ENCODE measurements at places on chromosomes 11 and 22.

GRCh38 chr11:117384045-117384444 lies 56.4 kb downstream of the CEP164 start:
- no peak for DNase-seq

- DNase-seq = no peak
Measured at GRCh38 chr22:40043793-40044101, 49.0 kb downstream of the FAM83F start.

DNA sequence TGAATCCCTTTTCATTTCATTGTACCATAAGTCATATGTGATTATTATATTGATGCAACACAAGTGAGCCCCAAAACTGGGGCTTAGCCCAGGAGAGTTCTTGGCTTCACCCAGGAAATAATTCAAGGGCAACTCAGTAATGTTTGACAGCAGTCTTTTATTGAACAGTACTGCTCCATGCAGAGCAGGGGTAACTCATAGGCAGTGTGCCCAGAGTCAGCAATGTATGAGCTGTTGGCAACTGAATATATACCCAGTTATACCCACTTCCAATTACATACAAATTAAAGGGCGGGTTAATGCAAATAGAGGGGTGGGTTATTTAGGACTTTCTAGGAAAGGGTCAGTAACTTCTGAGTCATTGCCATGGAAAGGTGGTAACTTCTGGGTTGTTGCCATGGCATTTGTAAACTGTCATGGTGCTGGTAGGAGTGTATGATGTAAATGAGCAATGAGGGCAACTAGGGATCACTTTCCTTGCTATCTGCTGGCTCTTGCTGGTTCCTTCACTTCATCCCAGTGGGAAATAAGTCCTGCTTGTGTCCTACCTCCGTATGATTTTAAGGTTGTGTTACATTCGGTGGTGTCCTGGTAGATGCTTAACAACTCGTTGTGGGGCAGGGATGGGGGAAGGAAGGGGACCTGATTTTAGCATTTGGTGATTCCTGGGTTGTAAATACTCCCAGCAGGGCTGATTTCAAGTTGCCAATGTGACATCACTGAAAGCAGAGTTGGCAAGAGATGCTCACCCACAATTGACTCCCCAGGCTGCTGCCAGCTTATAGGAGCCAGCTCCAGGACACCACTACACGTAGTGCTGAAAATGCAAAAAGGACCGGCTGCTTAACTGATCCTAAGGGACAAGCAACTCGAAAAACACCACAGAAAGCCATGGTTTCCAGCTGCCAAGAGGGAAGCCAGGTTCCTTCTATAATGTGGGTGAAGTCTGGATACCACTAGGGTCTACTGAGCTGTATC lies 70.1 kb downstream of the SYT9 start:
- DNase-seq = no peak

DNA sequence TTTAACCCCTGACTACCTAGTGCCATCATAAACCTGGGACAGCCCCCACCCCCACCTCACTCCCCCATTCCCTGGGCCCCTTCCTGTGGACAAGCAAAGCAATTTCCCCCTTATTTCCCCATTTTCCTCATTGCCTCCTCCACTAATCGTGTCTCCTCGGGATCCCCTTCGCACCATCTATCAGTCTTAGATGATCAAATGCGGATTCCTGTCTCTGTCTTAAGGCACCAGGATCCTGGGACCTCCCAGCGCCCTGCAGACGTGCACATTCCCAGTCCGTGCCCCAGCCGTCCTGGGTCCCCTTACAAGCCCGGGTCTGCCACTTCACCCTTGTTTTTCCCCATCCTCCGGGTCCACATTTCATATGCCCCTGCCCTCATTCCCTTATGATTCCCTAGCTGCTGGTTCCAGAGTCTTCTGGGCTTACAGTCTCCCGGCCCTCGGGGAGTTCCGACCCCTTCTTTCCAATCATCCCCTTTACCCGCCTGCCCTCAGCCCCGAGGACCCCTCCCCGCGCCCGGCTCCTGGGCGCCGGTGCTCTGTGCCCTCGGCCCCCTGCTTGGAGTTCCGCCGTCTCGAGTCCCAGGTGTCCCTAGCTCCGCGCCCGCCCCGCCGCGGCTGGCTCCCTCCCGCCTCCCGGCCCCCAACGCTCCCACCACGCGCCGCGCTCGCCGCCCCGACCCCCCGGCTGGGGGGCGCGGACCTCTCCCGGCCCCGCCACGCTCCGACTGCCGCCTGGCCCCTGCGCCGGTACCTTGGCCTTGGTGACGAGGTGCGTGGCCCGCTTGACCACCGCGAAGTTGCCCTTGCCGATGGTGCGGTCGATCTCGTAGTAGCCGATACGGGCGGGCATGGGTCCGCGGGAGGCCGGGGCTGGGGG lies 599 bp downstream of the SIK3 start:
- peak; percentile 17 for DNase-seq

DNA sequence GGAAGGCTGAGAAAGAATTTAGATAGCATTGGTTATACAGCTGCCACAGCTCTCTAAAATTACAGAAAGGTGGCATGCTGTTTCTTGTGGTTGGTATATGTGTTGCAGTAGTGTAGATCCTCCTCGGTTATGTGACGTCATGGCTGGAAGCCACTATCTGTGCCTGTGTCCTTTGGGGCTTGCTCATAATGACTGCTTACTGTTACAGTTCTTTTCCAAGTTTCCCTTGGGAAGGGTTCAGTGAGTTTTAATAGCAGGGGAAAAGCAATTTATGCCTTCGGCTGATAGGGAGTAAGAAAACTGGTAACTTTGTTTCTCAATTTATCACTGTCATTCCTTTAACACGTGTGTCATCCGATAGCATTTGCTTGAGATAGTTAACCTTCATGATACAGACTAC lies 47.2 kb downstream of the POLD3 start:
- no peak for DNase-seq

- no peak for DNase-seq
Measured at GRCh38 chr11:2724653-2725367, 25.0 kb upstream of the KCNQ1OT1 start.

- no peak for DNase-seq
Measured at GRCh38 chr11:99015634-99016454, 4.9 kb upstream of the CNTN5 start.

DNA sequence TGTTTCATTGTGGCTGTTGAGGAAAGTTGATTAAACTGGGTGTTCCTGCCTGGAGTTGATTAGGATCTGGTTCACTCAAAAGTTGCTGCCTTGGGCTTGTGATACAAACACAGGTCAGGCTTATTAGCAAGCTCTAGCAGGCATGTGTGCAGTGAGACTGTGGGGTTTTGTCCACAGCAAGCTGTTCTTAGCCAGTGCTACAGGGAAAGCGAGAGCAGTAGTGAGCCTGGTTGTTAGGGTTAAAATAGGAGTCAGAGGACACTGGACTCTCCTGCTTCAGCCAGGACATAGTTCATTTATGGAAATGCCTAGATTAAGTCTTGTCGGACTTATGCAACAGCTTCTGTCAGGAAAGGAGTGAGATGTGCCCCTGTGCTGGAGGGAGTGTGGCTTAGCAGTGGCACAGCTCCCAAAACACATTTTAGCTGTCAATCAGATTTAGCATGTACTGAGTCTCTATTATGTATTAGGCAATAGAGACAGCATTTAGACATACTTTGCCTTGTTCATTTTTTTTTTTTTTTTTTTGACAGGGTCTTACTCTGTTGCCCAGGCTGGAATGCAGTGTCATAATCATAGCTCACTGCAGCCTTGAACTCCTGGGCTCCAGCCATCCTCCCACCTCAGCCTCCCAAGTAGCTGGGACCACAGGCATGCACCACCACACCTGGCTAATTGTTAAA lies 8.7 kb downstream of the SNRPD3 start:
- no peak for DNase-seq

- no peak for DNase-seq
Measured at GRCh38 chr11:69210310-69211035, 54.7 kb downstream of the SMIM38 start.

- DNase-seq = no peak
Measured at GRCh38 chr22:25038771-25039170, 86.3 kb downstream of the KIAA1671 start.

- DNase-seq = no peak
Measured at GRCh38 chr11:46281371-46281831, 3.9 kb downstream of the CREB3L1 start.

- DNase-seq = no peak
Measured at GRCh38 chr11:45593992-45594391, 71.4 kb downstream of the CHST1 start.

DNA sequence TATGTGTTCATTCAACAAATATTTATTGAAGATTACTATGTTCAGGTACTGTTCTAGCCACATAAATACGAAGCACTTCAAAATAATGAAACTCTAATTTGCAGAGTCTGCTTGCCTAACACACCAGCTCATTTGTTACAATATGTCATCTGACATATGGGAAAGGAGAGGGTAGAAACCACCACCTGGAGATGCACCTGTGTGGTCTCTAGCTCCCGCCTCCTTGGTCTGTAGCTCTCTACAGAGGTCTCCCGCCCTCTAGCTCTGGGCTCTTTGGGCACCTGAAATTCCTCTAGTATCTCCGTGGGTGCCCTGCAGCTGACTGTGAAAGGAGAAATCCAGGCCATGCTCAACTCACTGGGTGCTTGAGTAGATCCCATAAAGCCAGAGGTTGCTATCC lies 51.4 kb upstream of the DBX1 start:
- DNase-seq = no peak

GRCh38 chr11:7846003-7846402 lies 49.3 kb upstream of the OR5P2 start:
- no peak for DNase-seq

DNA sequence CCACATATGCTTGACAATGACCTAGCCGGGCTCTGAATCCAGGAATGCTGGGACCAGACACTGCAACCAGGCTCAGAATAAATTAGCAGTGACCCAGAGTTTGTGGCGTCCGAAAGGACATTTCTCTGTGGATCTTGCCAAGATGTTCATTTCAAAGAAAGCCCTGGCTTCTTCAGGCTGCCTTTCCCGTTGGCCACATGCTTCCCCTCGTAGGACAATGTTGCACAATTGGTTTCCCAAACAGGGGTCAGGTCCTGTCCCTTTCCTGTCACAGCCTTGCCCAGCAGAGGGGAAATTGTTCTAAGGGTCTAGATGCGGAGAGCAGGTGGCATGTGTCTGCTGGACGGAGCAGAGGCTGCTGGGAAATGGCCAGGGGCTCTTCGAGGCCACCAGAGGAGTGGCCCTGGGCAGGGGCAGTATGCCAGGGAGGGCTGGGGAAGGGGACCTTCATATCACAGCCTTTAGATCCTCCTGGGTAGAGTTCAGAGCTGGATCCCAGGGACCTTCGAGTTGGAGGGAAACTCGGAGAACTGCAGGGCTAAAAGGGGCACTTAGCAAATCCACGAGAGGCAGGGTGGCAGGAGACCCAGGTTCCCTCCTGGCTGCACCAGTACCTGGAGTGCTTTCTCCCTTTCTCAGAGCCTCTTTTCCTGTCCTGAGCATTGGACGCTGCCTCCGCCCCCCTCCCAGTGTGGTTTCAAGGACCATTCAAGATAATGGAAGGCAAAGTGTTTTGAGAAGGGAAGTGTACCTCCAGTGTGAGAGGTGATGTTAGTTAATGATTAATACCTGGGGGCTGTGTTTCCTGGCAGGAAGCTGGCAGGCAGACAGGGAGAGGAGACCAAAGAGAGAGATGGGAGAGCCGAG lies 42.3 kb downstream of the C11orf96 start:
- no peak for DNase-seq

DNA sequence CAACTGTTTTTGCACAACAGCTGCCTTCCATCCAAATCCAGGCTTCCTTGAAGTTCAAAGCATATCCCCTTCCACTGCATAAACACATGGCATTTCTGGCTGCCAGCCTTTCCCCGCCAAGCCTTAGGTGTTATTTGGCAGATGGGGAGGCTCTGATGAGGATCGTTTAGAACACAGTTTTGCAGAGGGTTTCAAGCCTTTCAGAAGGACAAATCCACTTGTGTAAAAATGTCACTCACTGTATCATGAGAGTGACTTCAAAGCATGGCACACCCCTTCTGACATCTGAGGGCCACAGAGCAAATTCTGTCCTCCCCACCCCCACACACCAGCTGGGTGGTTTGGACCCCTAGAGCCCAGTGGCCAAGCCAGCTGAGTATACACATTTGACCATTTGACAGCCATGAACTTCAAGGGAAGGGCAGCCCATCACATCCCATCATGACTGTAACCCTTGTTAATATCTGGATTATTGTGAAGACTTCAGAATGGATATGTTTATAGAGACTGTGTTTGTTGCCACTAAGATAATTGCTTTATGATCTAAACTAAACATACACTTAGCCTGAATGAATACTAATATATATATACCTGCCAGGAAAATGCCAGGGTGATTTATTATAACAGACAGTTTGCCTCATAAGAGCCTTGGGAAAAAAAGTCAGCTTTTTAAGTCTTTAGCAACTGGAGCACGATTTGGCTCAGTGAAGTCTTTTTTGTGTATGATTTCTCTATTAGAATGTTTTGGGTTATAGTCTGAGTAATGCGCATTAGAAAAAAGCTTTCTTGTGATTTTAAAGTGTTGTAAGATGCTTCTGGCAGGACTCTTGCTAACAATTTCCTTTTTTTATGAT lies 31.9 kb downstream of the FBLN1 start:
- no peak for DNase-seq

- DNase-seq = no peak
Measured at GRCh38 chr11:126188332-126189108, 22.9 kb downstream of the RPUSD4 start.

DNA sequence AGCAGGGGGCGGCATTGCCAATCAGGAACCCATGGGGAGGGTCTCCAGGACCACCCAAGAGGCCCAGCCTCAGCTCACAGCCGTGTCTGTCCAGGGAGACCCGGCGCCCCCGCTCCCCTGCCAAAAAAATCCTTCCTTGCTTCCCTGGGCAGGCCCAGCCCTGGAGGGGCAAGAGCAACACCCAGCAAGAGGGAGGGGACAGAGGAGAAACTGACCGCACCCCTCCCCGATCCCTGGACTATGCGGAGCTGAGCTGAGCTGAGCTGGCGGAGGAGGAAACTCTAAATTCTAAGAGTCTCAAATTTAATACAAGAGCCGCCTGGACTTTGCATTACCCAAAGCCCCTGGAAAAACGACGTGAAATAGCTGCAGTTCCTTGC lies 52.0 kb upstream of the SHISAL1 start:
- no peak for DNase-seq

GRCh38 chr11:94897330-94897768 lies 76.0 kb downstream of the CWC15 start:
- DNase-seq = peak; percentile 16

GRCh38 chr11:120880498-120881175 lies 143.3 kb upstream of the TBCEL start:
- DNase-seq = no peak

- DNase-seq = peak; percentile 69
Measured at GRCh38 chr11:11787305-11788062, 54.3 kb upstream of the USP47 start.

GRCh38 chr11:105000167-105000566 lies 22.8 kb downstream of the CASP5 start:
- DNase-seq = no peak
